ENCODE measurements at places on chromosomes 3 and 15. TPM values are rescaled to one million over a fixed set of nuclear protein-coding genes. Genes with fewer than 3 reads are reported as not detected.
A peak's percentile ranks its signal among the peaks of the same experiment; 100 is the strongest.

Gene CASR
- not detected for total RNA-seq

Gene COL6A6
- total RNA-seq, result under 0.01 TPM

Gene GPD1L
- total RNA-seq, result 3.5 TPM

GRCh38 chr3:11601446-11602238 lies 42.1 kb downstream of the VGLL4 start:
- peak; percentile 59 for DNase-seq

DNA sequence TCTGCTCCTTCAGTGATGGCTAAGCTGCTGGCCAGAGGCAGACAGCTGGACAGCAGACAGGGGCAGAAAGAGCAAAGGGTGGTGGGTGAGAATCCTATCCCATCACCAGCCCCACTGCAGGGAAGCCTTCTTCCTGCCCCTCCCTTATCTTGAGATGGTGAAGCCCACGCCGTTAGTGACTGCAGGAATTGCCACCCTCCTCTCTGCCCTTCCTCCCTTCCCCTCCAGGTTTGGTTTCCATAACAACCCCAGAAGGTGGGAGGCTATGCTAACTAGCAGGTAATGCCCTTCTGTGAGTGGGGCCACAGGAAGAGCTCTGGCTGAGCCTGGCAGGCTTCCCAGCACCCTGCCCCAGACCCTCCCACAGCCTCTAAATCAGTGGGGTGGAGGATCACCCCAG lies 32.8 kb downstream of the SCN5A start:
- DNase-seq, result no peak

DNA sequence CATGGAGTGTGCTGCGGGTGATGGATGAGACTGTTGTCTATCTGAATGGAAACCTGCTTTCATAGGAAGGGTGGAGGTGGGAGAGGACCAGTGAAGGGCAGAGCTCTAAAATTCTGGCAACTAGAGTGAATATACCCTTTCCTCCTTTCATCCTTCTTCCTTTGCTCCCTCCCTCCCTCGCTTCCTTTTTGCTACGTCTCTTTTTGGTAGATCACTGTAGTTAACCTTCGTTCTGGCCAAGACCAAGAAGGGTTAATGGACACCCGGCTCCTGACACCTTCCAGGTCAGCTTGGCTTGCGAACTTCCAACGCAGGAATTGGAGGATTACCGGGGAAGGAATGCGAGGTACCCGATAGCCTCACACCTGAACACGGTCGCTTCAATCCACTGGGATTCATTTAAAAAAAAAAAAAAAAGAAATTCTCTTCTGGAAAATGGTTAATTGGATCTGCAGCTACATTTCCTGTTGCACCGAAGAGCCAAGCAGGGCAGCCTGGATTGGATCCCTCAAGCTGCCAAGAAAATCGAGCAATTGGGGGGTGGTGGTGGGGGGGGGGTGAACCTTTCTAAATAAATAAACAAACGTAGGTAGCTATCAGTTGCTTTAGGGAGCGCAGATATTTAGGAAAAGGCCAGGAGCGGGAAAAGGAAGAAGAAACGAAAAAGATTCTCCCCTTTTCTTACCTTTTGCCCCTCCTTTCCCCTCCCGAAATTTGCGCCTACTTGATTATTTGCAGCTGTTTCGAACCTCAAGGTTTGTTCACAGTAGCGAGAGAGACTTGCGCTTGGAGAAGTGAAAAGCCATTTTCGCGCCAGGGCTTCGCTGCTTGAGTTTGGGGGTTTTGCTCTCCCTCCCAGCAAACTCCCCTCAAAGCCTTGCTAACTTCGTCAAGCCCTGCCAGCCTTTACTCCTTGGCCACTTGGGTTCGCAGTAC lies 9.5 kb upstream of the NR2F2 start:
- peak; percentile 56 for DNase-seq

Data from fibroblast of villous mesenchyme (primary cell).